ENCODE measurements at places on chromosomes 11 and 22.

- DNase-seq = no peak
These were observed 872.8 kb downstream of the BRD1 start for GRCh38 chr22:48954781-48955311.

DNA sequence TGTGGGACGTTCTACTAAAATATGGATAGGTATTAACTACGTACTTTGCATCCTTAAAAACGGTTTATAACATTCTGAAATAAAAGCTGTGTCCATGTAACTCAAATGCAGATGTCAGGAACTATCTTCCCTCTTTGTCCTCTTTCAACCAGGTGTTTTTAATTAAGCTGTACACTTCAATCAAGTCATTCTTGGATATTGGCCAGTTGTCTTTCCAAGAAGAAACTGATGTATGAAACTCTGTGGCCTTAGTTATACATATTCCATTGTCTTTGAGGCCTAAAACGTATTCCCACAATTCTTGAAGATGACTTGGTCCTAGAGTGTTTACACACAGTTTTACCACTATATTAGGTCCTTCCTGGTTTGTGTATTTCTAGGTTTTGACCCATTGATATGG lies 249.0 kb upstream of the CNTN5 start:
- DNase-seq = no peak

GRCh38 chr11:99601179-99601578 lies 580.4 kb downstream of the CNTN5 start:
- no peak for DNase-seq

GRCh38 chr11:132865623-132866022 lies 666.7 kb downstream of the OPCML start:
- DNase-seq = no peak

GRCh38 chr11:12123273-12123672 lies 12.9 kb downstream of the MICAL2 start:
- no peak for DNase-seq

GRCh38 chr22:24554313-24555164 lies at the start of gene GUCD1:
TSS of gene GUCD1 (minus strand) at chr22:24555138. CDS start at chr22:24554991, 147 bp downstream.
- no peak for DNase-seq

GRCh38 chr11:820655-821511 lies 2.2 kb downstream of the PNPLA2 start:
- DNase-seq = no peak

GRCh38 chr11:8382436-8383053 lies 118.9 kb upstream of the LMO1 start:
- peak; percentile 52 for DNase-seq

DNA sequence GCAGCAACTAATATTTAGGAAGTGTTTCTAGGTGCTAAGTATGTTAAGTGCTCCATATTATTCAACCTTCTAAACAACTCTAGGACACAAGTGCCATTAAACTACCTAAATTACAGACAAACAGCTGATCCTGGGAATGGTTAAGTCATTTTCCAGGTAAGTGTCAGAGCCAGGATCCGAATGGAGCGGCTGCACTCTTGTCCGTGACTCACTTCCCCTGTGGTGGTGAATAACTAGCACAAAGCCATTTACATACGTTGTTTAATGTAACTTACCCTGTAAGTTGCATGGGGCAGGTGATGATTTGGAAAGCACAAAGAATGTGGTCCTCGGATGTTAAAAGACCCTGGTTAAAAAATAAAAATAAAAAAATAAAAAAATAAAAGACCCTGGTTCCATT lies 8.8 kb upstream of the PRG2 start:
- peak; percentile 6 for DNase-seq
